ENCODE measurements at places on chromosomes 7 and 10. TPM values are rescaled to one million over a fixed set of nuclear protein-coding genes. Genes with fewer than 3 reads are reported as not detected.

DNA sequence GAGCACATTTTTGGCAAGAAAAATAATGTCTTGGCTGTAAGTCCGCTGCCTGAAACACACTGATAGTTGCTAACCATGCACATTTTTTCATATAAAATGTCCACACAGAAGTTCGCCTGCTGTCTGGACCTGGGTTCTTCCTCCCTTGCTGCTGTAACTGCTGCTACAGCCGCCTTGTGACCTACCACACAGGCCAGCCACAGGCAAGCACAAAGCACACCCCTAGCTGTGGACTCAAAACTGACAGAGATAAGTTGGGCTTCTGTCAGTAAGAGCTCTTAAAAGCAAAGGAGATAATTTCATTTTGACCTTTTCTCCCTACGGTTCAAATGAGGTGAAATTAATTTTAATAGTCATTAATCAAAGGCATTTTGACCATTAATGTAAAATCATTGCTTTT, 354.7 kb downstream of the OTUD1 start:
- DNase-seq = no peak

GRCh38 chr7:27096768-27097514, 1.1 kb upstream of the HOXA1 start:
- DNase-seq = peak; percentile 63

GRCh38 chr7:18995811-18996426, 121.5 kb downstream of the TWIST1 start:
- DNase-seq = no peak

DNA sequence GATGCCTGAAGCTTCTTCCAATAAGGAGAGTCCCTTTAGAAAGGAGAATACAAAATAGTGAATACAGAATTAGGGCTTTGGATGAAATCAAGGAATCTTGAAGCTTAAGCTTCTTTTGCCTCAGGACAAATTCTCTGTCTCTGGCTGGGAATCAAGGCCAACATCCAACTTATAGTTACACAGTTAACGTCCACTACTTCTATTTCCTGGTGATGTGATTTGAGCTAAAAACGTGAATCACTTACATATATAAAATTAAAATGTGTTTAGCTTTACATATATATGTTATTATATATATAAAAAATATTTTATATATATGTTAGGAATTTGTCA, 11.4 kb upstream of the INPP5F start:
- DNase-seq = no peak

DNA sequence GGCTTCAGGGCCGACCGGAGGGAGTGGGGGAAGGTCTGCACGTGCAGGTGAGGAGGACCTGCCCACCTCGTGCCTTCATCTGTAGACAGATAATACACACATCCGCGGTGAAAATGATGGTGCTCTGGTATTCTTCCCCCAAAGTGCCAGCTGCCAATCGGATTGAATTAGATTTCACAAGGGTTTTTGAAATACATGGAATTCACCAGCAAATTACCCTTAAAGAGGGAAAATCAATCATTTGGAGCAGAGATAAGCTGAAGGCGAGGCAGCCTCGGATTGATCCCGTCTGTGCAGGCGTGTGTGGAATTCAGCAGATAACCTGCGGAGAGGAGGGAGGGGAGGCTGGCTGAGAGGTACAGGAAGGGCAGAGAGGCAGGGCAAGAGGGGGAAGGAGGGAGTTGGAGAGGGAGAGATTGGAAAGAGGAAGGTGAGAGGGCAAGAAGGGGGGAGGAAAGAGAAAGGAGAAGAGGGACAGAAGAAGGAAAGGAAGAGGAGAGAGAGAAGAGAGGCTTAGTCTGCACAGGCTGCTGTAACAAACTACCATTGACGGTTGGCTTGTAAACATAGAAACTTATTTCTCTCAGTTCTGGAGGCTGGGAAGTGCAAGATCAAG, 84.2 kb downstream of the C10orf105 start:
- DNase-seq = no peak

DNA sequence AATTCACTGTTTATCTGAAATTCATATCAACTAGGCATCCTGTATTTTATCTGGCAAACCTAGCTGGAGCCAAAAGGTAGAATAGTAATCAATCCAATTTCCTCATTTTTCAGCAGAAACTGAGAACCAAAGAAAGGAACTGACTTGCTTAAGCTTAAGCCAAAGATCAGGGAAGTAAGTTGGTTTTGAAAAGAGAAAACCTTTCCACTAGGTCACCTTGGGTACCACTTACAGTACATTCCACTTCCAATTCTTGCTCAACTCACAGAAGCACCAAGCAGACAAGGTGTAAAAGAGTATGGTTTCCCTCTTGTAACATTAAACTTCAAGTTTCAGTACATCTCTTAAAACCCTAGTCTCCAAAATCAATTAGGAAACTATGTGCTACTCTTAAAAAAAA, 79.6 kb downstream of the ZFAND4 start:
- DNase-seq = no peak

GRCh38 chr10:30645340-30645827, 15.8 kb upstream of the LYZL2 start:
- DNase-seq = peak; percentile 27

DNA sequence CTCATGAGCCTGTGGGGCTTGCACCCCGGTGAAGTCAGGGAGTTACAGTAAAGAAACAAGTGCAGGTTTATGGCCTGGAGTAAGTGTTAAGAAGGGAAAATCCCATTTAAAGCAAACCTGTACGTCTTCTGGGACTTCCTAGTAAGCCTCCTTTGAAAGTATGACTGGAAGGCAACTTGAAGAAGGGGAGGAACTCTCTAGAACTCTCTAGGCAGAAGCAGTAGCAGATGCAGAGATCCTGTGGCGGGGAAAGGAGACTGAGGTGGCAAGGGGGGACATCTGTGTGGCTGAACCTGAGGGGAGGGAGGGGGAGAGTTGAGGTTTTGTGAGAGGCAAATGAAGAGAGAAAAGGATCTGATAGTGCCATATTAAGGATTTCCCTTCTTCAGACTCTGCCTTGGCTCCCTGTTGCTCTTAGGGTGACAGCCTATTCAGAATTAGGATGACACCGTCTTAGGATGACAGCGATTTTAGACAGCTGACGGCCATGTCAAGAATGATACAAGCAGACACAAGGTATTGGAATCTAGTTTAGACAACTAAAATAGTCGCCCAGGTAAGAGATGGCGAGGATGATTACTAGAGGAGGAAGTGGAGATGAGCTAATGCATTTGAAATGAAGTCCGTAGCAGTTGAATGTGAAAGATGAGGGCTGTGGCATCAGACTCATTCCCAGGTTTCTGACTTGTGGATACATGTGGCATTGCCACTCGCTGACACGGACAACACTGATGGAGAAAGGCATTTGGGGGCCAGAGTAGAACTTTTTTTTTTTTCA, 29.0 kb downstream of the CUL1 start:
- DNase-seq = no peak

GRCh38 chr7:81903115-81903514, 133.3 kb upstream of the HGF start:
- no peak for DNase-seq

FBXO24 gene
- 0.43 TPM for total RNA-seq

GRCh38 chr7:65749039-65749438, 123.8 kb upstream of the VKORC1L1 start:
- DNase-seq = no peak

DNA sequence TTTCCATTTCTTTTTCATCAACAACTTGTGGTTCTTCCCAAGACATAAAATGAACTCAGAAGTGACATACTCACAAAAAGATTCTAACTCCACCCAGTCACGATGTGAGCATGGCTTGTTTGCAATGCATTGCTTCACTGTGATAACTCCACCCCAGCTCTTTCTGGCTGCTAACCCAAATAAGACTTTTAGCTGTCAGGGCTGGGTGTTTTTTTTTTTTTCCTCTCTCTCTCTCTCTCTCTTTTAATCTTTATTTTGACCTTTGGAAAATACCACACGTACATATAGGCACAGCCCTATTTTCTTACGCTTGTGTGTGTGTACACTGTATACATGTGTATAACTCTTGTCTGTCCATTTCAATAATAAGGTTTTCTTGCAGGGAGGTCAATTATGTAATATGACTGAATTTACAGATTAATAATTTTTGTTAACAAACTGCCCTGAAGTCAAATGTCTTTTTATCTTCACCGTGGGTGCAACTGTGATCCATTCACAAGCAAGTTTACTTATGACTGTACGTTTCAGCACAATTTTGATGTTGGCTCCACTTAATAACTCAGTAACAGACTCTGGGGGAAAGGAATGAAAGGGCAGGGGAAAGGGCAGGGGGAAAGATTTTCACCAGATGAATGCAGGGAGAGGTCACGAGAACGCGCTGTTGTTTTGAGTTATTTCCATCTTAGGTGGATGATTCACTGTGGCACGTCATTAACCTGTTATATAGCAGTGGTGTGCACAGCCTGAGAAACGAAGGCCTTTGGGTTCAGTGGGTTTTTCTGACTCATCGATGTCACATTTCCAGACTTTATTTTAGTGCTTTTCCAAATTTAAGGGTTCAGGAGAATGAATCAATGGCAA, 49.1 kb downstream of the APBB1IP start:
- DNase-seq = peak; percentile 95

ATP6V0E2 gene
- 11.2 TPM for total RNA-seq

DNA sequence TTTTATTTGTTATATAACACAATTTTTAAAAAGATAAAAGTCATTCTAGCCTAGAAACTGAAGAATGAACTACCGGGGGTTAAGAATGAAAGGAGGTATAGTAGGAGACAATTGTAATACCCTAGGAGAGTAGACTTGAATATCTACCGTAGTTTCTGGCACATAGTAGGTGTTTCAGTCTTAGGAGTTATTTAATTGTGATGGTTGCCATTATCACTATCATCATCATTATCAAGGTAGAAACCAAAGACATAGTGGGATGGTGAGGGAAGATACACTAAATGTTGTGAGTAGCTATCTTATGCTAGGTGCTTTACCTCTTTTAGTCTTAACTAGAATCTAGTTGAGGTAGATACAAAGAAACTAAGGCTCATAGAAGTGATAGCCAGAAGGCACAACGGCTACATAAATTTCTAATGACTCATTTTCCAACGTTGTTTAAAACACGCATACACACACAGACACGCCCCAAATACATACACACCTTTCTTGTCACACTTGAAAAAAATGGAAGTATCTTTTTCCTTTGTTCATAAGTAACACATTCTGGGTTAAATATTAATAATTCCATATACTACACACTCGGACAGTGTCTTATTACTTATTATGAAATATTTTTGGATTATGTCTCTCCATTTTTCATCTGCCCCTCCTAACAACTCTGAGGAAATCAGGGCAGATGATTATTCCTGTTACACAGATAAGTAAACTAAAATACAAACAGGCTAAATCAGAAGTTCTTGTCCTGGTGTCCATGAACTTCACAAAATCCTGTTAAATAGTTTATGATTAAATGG, 2.0 kb upstream of the ANLN start:
- no peak for DNase-seq

DNA sequence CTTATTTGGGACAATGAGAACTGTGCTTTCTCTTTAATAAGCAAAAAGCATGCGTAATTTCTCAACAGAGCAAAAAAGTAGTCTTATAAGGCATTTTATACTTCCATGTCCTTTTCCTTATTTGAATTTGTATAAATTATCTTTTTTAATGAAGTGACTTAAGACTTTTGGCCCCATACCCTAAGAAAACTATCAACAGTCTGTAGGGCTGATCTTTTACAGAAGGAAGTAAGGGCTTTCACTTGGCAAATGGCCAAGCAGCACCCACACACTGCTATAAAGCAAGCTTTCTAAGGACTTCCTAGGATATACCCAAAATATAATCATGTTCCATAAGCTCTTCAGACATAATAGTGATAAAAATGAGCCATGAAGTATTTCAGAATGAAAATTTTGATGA, 3.4 kb downstream of the CRPPA start:
- no peak for DNase-seq

DNA sequence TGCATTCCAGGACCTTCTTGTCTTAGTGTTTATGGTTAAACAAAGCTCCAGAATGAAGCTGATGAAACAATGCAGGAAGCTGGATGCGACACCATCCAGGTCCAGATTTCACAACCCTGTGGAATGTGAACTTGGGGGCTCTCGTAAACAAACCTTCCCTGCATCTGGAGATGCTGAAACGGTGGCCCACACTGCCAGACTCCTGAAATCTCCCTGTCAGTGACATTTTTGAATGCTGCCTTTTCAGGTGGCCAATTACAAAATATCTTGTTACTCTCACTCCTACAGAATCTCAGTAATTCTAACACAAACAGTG, 18.8 kb downstream of the VIPR2 start:
- no peak for DNase-seq

- peak; percentile 57 for DNase-seq
Measured at GRCh38 chr10:12782537-12782936, 219.0 kb downstream of the CCDC3 start.

DNA sequence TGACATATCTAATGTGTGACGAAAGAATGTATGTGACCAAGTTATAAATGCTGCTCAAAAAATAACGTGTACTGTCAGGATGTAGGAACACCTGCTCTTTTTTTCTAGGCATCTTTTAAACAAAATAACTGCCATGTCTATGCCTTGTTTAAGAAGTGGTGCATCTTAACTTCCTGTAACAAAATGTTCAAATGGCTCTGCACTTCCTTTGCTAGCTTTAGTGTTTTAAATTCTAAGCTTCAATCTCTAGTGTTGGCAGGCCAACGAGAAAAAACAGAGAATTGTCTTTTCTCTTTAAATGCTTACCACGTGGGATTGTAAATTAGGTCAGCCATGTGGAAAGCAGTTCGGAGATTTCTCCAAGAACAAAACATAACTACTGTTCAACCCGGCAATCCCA, 14.6 kb upstream of the PDSS1 start:
- DNase-seq = no peak

DNA sequence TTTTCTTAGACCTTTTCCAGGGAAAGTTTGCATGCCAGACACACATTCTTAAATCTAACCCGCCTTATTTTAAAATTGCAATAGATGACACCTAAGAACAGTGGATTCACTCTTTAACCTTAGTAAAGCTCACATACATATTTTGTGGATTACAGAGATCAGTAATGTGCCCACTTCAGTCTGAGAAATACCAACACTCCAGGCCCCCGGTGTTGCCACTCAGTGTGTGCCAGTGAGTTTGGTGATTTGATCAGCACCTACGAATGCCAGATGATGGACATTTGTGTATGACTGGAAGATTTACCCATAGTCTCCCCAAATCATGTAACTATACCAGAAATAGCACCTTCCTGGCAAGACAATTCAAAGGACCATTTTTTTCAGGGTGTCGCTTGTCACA, 2.6 kb downstream of the LRRN3 start:
- no peak for DNase-seq

DNA sequence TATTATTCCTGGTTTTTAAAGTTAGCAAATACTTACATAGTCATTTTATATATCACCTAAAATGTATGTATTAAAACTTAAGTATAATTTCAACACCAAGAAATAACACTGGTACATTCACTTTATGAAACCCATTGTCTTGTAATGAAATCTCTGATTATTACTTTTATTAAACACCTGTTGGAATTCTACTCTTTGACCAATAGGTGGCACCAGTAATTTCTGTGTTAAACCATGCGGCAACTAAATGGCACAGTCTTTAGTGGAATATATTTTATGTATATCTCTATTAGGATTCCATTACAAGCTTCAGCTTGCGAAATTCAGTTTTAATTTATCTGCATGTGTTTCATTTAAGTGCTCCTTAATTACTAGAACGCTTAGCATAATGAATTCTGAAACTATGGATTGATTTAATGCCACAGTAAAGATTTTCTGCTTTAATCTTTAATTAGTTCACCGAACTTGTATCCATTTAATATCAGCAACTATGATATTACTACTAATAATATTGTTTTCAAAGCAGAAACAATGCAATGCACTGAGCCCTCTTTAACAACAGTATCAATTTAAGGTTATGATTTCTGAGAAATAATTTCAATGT, 181.3 kb downstream of the MAGI2 start:
- peak; percentile 59 for DNase-seq

- DNase-seq = no peak
Measured at GRCh38 chr10:80489371-80490112, 35.4 kb downstream of the TSPAN14 start.

GTF2I gene
- 166 TPM for total RNA-seq

HOXA11 gene
- total RNA-seq = 41.9 TPM

All from fibroblast of villous mesenchyme (primary cell).